ENCODE measurements at places on chromosomes 3 and 15.

GRCh38 chr3:30696896-30697295 lies 90.5 kb downstream of the TGFBR2 start:
- peak; percentile 81 for DNase-seq

GRCh38 chr3:45657853-45658252 lies 31.3 kb upstream of the SACM1L start:
- DNase-seq, result no peak

- DNase-seq, result no peak
Measured at GRCh38 chr15:93018574-93018973, 70.4 kb downstream of the RGMA start.

GRCh38 chr3:30504939-30505338 lies 101.5 kb upstream of the TGFBR2 start:
- DNase-seq, result no peak

GRCh38 chr3:50392101-50392715 lies 32.9 kb upstream of the TMEM115 start:
- peak; percentile 15 for DNase-seq

DNA sequence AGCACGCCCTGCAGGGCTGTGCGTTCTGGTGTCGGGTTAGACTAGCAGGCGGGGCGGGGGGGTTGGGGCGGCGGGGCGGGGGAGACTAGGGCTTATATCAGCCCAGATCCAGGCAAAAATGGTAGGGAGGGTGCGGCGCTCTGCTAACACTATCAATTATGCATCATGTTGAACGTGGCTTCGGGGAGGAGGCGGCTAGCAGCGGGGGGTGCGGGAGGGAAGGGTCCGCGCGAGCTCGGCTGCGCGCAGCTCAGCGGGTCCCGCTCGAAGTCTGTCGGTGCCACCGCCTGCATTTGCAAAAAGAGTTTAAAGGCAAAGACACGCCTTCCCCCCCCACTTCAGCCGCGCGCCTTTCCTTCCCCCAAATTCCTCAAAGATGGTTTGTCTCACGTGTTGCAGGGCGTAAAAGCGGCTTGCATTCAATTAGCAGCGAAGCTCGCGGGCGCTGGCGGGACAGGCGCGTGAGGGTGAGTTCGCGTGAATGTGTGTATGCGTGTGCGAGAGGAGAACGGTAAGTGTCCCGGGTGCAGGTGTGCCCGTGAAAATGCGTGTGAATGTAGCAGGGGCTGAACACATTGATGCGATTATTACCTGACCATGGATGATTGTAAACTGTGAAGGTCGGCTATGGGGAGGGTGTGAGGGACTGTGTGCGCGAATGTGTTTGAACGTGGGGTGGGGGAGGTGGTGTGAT lies at the start of gene ISLR2:
TSS of gene ISLR2 (plus strand) at position 432 of the 694 bp plus-strand sequence. CDS start 2,169 bp downstream, outside the sequence.
- DNase-seq, result no peak

DNA sequence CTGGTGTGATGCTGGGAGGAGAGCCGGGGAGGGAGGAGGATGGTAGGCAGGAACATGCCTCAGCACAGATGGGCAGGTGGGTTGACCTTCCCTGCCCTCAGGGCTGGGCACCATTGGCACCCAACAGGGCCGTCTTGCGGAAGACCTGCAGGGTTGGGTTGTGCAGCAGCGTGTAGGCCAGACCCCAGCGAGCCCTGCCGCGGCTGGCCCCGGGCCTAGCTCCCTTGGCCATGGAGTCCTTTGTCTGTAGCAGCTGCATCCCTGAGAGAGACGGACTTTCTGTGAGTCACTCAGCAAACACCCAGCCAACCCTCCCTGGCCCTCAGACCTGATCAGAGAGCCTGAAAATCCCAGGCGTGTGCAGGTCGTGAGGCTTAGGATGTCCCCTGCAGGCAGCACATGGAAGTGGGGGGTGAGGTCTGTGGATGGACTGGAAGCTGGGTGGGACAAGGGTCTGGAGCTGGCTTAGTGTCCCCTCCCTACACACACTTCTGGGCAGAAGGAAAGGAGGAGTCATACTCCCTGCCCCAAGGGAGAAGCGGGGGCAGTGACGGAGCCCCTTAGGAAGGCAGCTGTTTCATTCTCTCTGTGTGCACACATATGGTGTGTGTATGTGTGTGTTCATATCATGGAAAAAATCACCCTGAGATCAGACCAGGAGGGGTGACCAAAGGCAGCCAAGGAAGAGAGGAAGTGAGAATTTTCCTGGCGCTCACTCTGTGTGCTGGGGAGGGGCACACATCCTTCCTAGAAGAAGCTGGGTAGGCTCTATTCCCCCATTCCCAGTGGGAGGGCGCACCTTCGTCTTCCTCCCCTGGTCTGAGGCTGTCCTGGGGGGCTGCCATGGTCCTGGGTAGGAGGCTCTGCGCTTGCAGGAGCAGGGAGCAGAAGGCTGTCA lies 6.7 kb downstream of the ISLR start:
- DNase-seq, result no peak

GRCh38 chr15:27741226-27741860 lies 357.8 kb downstream of the OCA2 start:
- DNase-seq, result no peak

- DNase-seq, result no peak
Measured at GRCh38 chr3:29468187-29468586, 187.3 kb downstream of the RBMS3 start.

GRCh38 chr3:124941771-124942170 lies 7.2 kb upstream of the MUC13 start:
- no peak for DNase-seq
